GM06990 (cell line): ENCODE measurements at places on chromosomes 5 and 9.

DNA sequence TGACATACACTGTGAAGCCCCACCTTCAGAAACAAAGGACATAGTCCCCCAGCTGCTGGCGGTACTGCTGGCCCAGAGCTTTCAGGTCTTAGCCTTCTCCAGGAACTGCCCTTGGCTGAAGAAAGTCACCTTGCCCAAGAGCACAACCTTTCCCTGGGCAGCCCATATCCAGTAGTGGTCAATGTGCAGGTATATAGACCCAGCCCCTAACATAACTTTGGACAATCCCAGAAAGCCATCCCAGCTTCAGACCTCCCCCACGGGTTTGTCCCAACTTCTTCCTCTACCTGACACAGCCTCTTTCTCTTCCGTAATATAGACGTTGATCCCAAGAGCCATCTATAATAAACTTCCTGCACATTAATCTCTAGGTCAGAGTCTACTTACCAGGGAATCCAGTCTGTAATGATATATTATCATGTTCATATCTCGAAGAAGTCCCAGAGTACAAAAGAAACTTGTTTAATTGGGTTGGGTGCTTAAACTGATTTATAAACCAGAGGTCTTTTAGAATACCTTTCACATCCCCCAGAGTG is 157.4 kb downstream of the SNCAIP start:
- no peak for DNase-seq

DNA sequence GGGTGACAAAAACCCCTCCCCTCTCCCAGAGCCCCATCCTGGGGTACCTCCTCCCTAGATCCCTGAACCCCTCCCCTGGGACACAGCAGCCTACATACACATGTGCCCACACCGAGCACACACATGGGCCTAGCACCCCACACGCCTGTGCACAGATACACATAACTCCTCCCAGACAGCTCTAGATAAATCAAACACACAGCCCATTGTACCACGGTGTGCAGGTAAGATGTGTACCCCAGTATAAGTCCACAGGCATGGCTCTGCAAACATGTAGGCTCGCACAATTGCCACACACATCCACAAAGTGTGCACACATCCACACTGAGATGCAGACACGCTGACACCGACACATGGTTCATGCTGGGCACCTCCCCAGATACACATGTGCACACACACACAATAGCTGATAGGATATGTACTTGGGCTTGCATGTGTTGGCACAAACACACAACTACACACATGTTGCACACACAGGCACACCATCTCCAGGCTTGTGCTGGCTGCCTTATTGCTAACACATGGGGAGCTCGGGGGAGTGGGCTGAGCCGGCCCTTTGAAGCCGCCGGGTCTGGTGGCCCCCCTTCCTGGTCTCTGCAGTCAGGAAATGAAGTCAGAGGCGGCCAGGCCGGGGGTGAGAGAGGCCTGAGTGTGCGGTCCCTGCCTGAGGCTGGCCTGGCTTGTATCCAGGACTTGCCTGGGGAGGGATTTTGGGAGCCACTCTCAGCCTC is 30.2 kb downstream of the GOLGA2 start:
- no peak for DNase-seq

DNA sequence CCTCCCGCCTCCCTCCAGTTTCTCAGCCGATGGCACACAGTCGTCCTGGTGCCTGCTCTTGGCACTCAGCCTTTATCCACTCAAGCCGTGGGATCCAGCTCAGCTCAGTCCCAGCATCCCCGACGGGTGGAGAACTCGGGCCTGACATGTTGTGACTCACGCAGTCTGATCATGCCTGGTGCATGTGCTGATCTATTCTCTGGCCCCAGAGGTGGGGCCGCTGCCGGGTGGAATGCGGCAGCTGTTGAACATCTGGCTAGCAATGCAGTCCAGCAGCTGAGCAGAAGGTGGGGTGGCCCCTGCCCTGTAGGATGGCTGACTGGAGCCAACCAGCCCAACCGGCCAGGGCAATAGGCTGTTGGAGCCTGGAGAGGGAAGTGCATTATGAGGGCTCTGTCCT is 1.7 kb upstream of the AIF1L start:
- no peak for DNase-seq

DNA sequence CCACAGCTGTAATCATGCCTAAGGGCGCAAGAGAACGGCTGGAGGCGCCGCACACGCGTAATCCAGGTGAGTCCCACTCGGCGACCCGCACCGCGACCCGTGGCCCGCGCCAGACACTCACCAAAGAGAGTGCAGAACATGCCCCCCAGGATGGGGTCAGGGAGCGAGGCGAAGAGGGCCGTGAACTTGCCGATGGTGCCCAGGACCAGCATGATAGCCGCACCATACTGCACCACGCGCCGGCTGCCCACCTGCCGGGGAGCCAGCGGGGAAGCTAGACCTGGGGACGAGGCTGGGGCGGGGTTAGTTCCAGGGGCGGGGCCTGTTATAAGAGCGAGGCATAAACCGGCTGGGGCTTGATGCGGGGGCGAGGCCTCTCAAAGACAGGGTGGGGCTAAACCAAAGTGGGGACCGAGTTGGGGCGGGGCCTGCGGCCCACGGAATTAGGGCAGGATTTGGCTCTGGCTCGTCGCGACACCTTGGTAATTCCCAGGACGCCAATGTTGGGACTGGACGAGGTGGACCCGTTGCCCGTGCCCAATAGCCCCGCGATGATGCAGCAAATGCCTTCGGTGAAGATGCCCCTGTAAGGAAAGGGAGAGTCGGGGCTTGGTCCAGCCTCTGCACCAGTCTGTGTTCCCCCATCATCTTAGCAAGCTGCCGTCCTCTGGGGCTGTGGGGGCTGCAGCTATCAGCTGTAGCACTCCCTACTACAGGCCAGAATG is 4.8 kb downstream of the SLC23A1 start:
- DNase-seq = no peak

GRCh38 chr9:19552282-19553105 is 143.7 kb downstream of the ACER2 start:
- DNase-seq = no peak

GRCh38 chr9:82406456-82407085 is 418.0 kb downstream of the SPATA31D1 start:
- DNase-seq = no peak

DNA sequence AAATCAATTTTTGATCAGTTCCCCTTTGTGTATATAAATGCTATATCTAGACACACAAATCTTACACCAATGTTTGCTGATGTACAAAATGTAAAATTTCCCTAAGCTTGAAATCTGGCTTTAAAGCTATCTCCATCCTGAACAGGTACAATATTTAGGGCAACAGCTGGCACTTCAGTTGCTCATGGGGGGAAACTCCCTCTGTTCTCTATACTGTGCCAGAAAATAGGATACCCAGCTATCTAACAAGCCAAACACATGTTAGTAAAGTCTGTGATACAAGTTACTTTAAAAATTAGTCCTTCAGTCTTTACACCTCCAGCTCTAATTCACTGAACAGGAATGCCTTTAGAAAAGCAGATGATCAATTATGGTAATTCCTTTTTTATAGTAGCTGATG is 191.8 kb downstream of the SLF1 start:
- DNase-seq = no peak

DNA sequence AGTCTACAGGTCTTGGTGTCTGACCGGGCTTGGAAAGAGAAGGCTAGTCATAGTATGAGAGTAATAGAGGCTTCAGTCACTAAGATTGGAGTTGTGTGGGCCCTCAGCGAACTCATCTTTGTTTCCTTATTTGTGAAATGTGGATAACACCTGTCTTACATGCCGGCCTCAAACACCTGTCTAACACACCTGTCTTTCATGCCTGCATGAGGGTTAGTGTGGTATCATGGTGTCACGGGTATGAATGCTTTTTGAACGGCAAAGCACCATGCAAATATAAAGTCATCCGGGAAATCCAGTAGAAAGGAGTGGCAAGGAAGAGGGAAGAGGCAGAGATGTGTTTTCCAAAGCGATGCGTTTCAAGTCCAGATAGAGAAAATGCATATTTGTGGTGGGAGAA is 25.5 kb downstream of the GRAMD2B start:
- DNase-seq = no peak

- DNase-seq = no peak
Observed at GRCh38 chr5:132543472-132544201, at the start of gene IL5. Gene IL5 (minus strand): TSS chr5:132543522. CDS start chr5:132543478, 44 bp downstream.

- DNase-seq = no peak
Observed at GRCh38 chr9:133389562-133389961, 13.4 kb downstream of the STKLD1 start.

- DNase-seq = no peak
Observed at GRCh38 chr9:107039542-107039941, 176.6 kb downstream of the ZNF462 start.
